ENCODE measurements at places on chromosomes 3 and 15.

DNA sequence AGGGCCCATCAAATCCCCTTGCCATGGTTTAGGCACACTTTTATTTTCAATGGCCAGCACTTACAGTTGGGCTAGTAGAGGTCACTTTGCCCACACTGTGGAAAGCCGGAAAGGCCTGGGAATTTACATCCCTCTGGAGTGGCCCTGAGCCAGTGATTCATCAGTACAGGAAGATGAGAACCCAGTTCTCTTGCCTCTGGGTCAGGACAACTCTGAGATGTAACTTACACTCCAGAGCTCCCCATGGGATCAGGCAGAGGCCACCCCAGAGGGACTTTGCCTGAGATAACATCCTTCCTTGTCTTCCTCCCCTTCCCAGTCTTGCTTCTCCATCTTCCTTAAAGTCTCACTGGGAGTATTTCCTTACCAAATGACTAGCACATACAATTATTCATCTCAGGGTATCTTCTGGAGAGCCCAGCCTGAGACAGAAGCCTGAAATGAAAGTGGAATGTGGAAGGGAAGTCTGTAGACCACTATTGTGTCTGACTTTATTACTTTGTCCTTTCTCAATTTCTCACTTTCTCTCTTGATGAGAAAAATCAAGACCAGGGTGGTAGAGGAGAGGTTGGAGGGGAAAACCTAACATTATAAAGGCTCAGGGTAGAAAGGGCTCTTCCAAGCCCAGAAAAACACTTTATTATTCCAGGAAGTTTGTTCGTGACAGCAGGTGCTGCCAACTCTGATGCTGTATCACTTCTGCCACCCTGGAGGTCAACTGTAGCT lies 220.8 kb downstream of the ZNF621 start:
- H3K27me3 ChIP-seq = peaks cover 2% of the 10 kb centered on the region
- H3K4me3 ChIP-seq = no peak overlapping the region
- no peak for DNase-seq

DNA sequence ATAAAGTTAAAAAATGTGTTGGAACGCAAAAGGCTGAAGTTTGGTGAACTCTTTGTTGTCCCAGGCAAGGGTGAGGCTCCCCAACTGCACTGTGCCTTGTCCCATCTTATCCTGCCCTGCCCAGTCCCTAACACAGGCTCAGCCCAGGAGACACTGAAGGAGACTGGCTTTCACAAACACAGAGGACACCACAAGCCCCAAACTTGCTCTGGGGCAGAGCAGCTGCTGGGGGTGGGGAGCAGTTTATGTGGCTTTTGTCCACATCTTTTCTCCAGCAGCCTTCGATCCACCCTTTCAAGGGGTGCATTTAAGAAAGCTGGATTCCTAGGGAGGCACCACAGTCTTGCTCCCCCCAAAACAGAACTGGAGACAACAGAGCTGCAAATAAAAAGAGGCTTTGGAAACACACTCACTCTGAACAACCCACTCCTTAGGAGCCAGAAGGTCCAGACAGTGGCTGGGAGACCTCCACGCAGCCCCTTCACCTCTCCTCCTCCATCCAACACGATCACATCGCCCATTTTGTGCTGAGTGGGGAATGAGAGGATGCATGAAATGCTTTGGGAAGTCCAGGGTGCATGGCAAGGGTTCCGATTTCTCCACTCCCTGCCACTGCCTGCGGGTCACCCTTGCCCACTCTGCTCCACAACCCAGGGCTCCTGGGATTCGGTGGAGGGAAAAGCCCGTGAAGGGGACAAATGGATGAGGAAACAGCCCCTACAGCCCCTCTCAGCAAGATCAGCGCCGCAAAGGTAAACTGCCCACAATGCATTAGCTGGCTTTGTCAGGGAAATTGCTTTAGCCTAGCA lies 260.5 kb upstream of the TLE3 start:
- DNase-seq = peak; percentile 77
- H3K4me3 ChIP-seq = no peak overlapping the region
- peaks cover 63% of the 10 kb centered on the region for H3K27me3 ChIP-seq
- H3K27ac ChIP-seq = no peak overlapping the region
- H3K36me3 ChIP-seq = no peaks in the 10 kb centered on the region
- H3K4me1 ChIP-seq = no peaks in the 10 kb centered on the region

GRCh38 chr3:135154186-135154585 lies 359.1 kb downstream of the EPHB1 start:
- H3K4me3 ChIP-seq = no peak overlapping the region
- DNase-seq = no peak
- no peaks in the 10 kb centered on the region for H3K27me3 ChIP-seq

DNA sequence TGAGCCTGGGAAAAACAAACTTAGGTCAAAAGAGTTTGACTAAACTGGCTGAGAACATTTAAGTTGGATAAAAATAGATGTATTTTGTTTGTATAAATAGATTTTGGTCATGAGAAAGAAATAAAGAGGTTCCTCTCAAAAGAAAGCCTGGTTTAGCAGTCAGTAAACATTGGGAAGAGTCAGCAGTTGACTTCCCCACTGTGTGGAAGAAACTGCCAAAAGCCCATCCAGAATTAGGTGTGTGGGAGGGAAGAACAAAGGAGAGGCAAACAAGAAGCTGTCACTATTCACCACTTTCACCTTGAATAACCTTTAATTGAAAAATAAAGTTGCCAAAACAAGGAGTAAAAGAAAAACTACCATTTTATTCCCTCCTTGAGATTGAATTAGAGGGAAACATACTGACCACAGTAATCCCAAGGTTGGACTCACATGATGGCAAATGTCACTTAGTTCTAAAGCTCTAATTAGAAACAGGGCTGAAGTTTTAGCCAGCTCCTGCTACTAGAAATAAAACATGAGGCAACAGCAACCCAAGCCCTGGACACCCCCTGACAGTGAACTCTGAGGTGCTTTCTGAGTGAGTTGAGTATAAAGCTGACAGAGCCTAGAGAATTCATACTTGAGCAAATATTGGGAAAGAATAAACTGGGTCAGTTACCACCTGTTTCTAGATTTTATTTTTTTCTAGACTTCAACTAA lies 139.3 kb downstream of the SERPINI1 start:
- H3K27me3 ChIP-seq = peaks cover 27% of the 10 kb centered on the region
- H3K4me1 ChIP-seq = no peaks in the 10 kb centered on the region
- no peak for DNase-seq
- no peak overlapping the region for H3K27ac ChIP-seq
- no peak overlapping the region for H3K4me3 ChIP-seq

- peaks cover 25% of the 10 kb centered on the region for H3K36me3 ChIP-seq
- no peak overlapping the region for H3K4me3 ChIP-seq
- H3K4me1 ChIP-seq = peaks cover 13% of the 10 kb centered on the region
Measured at GRCh38 chr3:136351905-136352304, 101.8 kb downstream of the PCCB start.

Data from osteocyte (in vitro differentiated cells).